ENCODE measurements at places on chromosomes 1 and 21.

DNA sequence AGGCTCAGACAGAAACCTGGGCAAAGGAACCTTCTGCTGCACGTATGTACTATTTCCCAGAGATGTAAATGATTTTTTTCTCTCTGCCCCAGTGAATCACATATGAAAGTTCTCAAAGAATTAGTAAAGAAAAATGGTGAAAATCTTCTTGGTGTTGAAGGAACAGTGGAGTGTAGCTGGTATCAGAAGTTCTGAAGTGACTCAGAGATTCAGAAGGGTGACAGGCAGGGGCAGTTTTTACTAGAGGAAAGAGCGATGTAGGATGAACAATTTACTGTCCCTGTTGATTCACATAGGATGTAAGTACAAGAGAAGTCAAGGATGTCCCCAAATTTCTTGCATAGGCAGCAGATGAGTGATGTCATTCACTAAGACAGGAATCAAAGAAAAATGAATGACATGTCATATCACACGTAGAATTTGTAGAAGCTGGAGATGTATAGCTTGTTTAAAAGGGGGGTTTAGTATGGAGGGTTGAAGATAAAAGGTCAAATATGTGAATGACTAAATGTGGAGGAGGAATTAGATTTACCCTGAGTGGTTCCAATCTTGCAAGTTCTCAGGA is 26.4 kb downstream of the WLS start:
- DNase-seq: no peak

DNA sequence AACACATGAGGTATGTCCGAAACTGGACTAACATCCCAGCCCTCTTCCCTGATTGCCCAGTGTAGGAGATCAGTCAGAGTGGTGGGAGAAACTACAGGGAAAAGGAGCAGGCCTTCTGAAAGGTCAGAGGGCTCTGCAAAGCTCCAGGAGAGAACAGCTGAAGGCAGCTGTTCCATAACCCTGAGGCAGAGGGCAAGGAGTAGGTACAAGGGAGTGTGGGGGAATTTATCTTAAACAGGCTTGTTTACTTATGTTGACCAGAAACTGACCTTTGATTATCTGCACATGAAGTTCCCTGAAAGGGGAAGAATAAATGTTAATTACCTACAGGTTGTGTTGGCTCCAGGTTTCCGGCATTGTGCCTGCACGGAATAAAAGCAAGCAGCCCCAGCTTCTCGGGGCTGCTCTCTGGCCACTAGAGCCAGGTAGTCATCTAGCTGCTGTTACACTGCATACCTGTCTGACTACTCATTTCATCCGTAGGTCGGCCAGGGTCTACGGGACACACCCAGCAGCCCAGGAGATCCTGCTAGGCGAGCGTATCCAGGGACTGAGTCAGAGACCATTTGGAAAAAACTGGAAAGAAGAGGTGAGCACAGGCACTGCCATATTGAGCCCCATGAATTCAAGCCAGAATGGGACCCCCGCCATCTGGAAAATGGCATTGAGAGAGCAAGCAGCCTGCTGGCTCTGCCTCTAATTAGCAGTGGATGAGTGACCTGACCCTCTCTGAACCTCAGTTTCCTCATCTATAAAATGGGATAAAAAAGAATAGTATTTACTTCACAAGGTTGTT is 14.9 kb upstream of the PAQR7 start:
- DNase-seq: no peak

DNA sequence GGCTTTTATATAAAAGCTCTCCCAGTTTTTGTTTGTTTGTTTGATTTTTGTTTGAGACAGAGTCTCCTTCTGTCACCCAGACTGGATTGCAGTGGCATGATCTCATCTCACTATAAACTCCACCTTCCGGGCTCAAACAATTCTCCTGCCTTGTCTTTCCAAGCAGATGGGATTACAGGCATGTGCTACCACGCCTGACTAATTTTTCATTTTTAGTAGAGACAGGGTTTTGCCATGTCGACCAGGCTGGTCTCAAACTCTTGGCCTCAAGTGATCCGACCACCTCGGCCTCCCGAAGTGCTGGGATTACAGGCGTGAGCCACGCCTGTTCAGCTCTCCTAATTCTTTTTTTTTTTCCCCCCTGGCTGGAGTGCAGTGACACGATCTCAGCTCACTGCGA is 4.4 kb downstream of the PCAT6 start:
- no peak for DNase-seq

GRCh38 chr1:41377397-41377796 is 16.2 kb downstream of the FOXO6 start:
- no peak for DNase-seq

- no peak for DNase-seq
These were observed 14.2 kb downstream of the BATF3 start for GRCh38 chr1:212685429-212685828.
